ENCODE measurements at places on chromosomes 7 and 10. TPM values are rescaled to one million over a fixed set of nuclear protein-coding genes. Genes with fewer than 3 reads are reported as not detected.

The EIF5AL1 gene
- 1.0 TPM for total RNA-seq

The MNX1 gene
- not detected for total RNA-seq

The PAPOLB gene
- not detected for total RNA-seq

The AMZ1 gene
- 0.11 TPM for total RNA-seq

The ITPRID1 gene
- total RNA-seq = not detected

GRCh38 chr7:4616116-4616515 lies 66.0 kb upstream of the FOXK1 start:
- H3K27me3 ChIP-seq = no peaks in the 10 kb centered on the region
- no peaks in the 10 kb centered on the region for H3K36me3 ChIP-seq
- no peak overlapping the region for H3K4me3 ChIP-seq
- H3K27ac ChIP-seq = no peak overlapping the region

DNA sequence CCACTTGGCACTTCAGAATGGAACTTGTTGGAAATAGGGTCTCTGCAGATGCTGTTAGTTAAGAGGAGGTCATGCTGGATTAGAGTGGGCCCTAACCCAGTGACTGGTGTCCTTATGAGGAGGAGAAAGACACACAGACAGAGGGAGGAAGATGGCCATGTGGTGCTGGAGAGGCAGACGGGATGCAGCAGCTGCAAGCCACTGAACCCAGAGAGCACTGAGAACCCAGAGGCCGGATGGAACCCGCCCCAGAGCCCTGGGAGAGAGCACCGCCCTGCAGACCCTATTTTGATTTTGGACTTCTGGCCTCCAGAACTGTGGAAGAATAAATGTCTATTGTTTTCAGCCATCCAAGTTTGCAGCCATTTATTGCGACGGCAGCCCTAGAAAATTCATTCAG lies 58.0 kb upstream of the EBF3 start:
- no peak for DNase-seq
- no peak overlapping the region for H3K4me3 ChIP-seq
- no peaks in the 10 kb centered on the region for H3K36me3 ChIP-seq
- H3K27me3 ChIP-seq = no peaks in the 10 kb centered on the region
- H3K27ac ChIP-seq = no peak overlapping the region

DNA sequence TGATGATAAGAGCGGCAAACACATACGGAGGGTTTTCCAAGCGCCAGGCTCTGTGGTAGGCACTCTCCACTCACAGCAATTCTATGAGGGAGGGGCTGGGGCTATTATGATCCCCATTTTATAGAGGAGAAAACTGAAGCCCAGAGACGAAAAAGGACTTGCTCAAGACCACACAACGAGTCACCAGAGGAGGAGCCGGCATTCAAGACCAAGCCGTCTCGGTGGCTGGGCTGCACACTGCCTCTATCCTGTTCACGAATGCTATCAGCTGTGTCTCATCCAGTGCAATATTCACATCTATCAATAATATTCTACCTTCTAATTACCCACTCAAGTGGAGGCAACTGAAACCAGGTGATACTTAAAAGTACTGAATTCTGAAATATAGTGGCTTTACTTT lies 67.8 kb upstream of the NMT2 start:
- H3K36me3 ChIP-seq = no peaks in the 10 kb centered on the region
- H3K27ac ChIP-seq = no peak overlapping the region
- no peak overlapping the region for H3K4me3 ChIP-seq

- H3K27ac ChIP-seq = no peak overlapping the region
- no peak overlapping the region for H3K4me3 ChIP-seq
- H3K36me3 ChIP-seq = no peaks in the 10 kb centered on the region
Observed at GRCh38 chr7:69177941-69178494, 420.3 kb upstream of the AUTS2 start.

- no peak overlapping the region for H3K27ac ChIP-seq
- H3K4me3 ChIP-seq = no peak overlapping the region
- peaks cover 10% of the 10 kb centered on the region for H3K4me1 ChIP-seq
- H3K27me3 ChIP-seq = no peaks in the 10 kb centered on the region
- no peaks in the 10 kb centered on the region for H3K36me3 ChIP-seq
Observed at GRCh38 chr7:2849941-2850766, 6.0 kb upstream of the GNA12 start.

- no peaks in the 10 kb centered on the region for H3K36me3 ChIP-seq
- H3K4me1 ChIP-seq = peaks cover 12% of the 10 kb centered on the region
- no peak overlapping the region for H3K27ac ChIP-seq
Observed at GRCh38 chr10:77925410-77925794, 1.2 kb downstream of the DLG5 start.

- H3K4me1 ChIP-seq = no peaks in the 10 kb centered on the region
- no peak overlapping the region for H3K4me3 ChIP-seq
- DNase-seq = no peak
- H3K27ac ChIP-seq = no peak overlapping the region
- no peaks in the 10 kb centered on the region for H3K36me3 ChIP-seq
- H3K27me3 ChIP-seq = no peaks in the 10 kb centered on the region
Observed at GRCh38 chr10:48902096-48902495, 37.5 kb downstream of the LRRC18 start.

- H3K4me3 ChIP-seq = no peak overlapping the region
- no peak overlapping the region for H3K27ac ChIP-seq
- DNase-seq = no peak
- peaks cover 6% of the 10 kb centered on the region for H3K27me3 ChIP-seq
- H3K4me1 ChIP-seq = no peaks in the 10 kb centered on the region
Observed at GRCh38 chr10:94093286-94093905, 99.7 kb downstream of the PLCE1 start.

DNA sequence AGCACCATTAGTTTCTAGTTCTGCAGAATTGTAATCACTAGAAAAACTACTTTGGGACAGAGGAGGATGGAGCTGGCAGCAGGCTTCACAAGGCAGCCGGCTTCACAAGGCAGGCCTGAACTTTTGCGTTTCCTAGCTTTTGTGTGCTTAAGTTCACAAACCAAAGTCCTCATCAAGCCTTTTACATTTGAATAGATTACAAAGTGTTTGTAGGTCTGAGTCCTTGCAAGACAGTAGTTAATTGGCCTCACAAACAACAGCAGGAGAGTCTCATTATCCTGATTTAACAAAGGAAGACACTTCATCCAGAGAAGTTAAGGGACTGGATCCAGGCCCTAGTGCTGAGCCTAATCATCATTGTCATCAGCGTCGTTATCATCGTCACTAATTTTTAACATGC lies 147.8 kb upstream of the AUTS2 start:
- no peaks in the 10 kb centered on the region for H3K4me1 ChIP-seq
- no peaks in the 10 kb centered on the region for H3K27me3 ChIP-seq
- no peaks in the 10 kb centered on the region for H3K36me3 ChIP-seq
- no peak overlapping the region for H3K27ac ChIP-seq
- no peak overlapping the region for H3K4me3 ChIP-seq

DNA sequence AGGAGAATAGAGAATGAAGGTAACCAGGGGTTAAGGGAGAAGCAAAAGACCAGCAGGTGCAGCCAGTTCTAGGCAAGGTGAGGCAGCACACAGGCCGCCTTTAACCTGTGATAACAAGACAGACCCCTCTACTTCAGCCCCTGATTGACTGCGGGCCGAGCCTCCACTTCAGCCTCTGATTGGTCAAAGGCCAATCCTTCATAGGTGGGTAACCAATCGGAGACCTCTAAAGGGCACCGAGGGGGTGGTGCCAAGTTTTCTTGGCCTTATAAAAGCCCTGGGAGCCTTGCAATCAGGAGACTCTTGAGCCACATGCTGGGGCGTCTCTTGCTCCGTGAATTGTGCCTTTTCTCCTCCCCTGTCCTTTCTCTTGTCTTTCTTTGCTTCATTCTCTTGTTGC lies 98.8 kb downstream of the ELFN1 start:
- DNase-seq = no peak
- H3K27me3 ChIP-seq = peaks cover 2% of the 10 kb centered on the region
- H3K36me3 ChIP-seq = no peaks in the 10 kb centered on the region
- H3K4me3 ChIP-seq = no peak overlapping the region
- H3K4me1 ChIP-seq = no peaks in the 10 kb centered on the region
- H3K27ac ChIP-seq = no peak overlapping the region

All from activated CD8-positive, alpha-beta T cell treated with anti-CD3 and anti-CD28 coated beads for 36 hours (primary cell).